Activated T-cell treated with anti-CD3 and anti-CD28 coated beads for 24 hours (primary cell): ENCODE measurements at places on chromosomes 2 and 18.

- no peak for DNase-seq
These were observed 119.6 kb downstream of the QPCT start for GRCh38 chr2:37464067-37464466.

GRCh38 chr18:39350945-39351344, 1785.3 kb upstream of the CELF4 start:
- DNase-seq = no peak

- no peak for DNase-seq
These were observed 1235.4 kb downstream of the LRP1B start for GRCh38 chr2:140895378-140895777.

GRCh38 chr18:8116341-8117005, 492.8 kb upstream of the RAB12 start:
- DNase-seq = no peak

DNA sequence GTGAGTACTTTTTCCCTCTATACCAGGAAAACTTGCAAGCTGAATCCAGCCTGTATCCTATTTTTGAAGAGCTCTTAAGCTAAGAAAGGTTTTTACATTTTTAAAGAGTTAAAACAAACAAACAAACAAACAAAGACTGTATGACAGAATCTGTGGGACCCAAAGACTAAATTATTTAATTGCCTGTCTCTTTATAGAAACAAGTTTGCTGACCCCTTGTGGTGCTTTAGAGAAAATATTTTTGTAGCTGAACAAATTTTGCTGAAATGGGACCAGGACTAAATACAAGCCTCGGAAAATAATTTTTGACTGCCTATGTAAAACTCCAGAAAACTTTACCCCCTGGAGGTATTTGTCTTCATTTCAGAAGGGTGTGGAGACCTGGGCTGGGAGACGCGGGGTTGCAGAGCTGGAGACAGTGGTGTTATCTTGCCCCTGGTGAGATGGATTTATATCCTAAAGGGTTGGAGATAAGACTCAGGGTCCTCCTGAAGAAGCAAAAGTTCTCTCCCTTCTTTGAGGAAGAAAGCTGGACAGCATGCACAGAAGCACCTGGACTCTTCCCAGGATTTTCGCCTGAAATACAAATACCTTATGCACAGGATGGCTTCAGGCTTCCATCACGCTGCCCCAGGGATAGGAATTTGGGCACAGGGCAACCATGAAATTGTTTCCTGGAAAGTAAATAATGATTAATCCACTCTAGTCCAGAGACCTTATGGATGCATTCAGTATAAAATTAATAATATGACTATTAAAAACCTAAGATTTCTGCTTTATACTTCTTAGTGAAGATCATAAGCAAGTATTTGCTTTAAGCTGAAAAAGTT, 54.3 kb downstream of the TMX3 start:
- DNase-seq = no peak

GRCh38 chr2:33489835-33490431, 13.5 kb downstream of the RASGRP3 start:
- no peak for DNase-seq

DNA sequence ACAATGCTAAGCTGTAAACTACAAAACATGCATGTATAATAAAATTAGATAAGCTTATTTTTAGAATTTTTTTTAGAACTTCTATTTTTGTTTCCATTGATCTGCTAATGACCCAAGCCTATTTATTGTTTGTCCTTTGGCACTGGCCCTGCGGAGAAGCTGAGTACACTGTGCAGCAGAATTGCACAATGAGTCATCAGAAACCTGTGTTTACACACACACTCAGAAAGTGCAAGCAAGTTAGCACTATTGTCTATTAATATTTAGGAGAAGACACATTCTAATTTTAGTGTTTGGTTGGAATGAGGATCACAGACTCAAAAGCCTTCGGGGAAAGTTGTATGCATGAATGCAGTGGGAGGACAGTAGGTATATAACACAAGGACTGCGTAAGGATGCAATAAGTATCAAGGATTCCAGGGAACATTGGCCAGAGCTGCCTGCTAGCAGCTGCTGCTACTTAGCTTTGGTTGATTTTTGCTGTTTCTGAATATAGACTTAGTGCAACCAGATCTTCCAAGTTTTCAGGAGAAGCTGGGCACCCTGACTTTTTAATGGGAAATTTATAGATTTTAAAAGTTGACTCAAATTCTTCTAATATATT, 128.2 kb downstream of the KCNH7 start:
- DNase-seq = no peak

DNA sequence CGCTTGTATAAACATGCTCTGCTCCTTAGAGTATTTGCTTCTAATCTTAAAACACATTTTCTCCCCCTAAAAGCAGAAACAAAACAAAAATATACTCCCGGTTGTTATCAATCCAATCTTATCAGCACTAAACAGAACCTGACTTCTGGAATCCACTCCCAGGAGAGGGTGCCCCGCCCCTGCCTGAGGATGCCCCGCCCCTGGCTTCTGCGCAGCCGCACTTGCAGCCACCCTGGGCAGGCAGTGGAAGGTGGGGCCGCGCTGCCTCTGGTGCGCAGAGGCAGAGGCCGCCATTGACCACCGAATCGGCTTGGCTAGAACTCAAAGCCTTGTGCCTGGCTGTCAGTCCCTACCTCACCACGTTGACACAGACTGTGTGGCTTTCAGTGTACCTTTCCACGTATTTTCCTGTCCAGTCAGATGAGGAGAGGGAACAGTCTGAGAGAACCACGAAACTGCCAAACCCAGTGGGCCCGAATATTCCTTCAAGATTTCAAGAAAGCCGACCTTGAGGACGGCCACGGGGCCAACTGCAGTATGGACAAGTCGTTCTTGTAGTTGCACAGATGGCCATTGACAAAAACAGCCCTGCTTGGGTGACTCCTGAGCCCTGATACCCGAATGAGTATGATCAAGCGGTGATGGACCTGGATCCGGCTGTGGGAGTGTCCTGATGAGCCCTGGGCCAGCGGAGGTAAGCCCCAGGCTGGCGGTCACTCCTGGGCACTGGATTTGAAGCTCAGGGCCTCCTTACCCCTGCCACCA, 46.2 kb upstream of the ARHGAP28 start:
- no peak for DNase-seq

DNA sequence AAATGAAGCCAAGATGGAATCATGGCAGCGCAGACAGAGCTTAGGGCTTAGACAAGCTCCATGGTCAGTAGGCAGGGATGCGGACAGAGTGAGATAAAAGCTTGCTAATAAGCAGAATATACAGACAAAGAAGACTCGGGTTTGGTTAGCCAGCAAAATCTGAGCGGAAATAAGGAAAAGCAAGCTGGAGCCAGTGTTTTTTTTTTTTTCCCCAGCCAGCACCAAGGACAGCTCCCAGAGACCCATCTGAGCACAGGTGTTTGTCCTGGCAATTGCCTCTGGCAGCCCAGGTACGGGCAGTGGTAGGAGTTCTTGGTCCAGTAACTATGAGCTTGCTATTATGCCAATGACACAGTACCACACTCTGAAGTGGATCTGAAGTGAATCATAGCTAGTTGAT, 187.6 kb downstream of the ADCYAP1 start:
- no peak for DNase-seq

DNA sequence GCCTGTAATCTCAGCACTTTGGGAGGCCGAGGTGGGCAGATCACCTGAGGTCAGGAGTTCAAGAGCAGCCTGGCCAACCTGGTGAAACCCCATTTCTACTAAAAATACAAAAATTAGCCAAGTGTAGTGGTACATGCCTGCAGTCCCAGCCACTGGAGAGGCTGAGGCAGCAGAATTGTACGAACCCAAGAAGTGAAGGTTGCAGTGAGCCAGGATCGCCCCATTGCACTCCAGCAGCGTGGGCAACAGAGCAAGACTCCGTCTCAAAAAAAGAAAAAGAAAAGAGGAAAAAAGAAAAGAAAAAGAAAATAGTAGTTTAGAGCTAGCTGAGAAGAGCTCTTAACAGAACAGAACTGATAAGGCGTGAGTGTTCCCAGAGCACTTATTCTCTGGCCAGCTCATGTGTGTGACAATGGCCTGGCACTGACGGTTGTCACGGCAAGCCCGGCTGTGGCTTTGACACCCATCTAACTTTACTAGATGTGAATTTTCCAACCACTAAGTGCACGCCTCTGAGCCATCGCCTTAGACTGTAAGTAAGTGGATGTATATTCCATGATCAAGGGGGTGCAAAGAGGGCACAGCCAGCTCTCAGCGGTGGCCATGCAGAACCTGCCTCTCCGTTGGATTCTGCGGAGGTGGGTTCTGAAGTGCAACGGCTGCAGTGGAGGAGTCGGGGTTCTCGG, 80.0 kb downstream of the ZNF516 start:
- DNase-seq = no peak

GRCh38 chr2:127659408-127660290, 13.7 kb downstream of the GPR17 start:
- no peak for DNase-seq

GRCh38 chr18:25832001-25832604, 258.3 kb downstream of the SS18 start:
- no peak for DNase-seq

DNA sequence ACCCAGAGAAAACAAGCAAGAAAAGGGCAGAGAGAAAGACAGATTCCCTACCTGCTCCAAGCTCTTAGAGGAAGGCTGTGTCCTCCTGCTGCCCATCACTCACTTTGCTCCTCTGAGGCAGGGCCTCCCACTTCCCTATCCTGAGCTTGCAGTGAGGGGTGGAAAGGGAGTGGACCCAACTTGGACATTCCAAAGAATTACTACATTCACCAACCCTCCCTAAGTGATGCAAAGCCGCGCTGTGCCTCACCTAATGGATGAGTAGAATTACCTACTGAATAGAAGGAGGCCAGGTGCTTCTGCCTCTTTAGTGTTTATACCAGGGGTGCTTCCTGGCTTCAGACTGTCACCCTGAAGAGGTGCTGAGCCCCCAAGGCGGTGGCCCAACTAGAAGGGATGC, 5.6 kb upstream of the OSR1 start:
- DNase-seq = no peak

DNA sequence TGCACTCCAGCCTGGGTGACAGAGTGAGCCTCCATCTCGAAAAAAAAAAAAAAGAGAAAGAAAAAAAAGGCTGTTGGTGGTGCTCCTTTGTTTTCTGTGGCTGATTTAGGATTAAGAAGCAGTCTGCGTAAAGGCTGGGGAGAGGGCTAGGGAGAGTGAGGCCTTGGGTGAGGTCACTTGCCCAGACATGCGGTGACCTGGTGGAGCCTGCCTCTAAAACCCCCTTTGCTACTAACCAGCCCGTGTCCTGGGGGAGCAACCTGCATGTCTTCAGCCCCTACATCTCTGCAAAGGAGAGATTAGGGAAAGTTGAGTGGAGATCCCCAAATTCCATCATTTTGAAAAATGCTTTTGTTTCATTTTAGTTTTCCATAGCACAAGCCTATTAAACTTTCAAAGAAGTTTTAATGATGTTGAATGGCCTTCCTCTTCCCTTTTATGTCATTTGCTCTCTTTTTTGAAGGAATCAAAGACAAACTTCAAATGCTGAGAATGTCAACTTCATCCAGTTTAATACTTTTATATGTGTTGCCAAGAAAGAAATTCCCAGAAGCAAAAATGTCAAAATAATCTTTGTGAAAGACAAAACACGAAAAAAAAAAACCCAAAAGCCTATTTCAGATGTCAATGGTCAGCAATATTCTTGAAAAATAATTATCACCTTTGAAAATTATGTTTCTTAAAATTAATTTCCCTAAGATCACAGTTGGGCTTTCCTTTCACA, 38.9 kb upstream of the RALBP1 start:
- no peak for DNase-seq

- no peak for DNase-seq
These were observed 42.8 kb downstream of the METTL8 start for GRCh38 chr2:171390941-171391516.

- DNase-seq = no peak
These were observed 584.4 kb downstream of the NR4A2 start for GRCh38 chr2:155748131-155748530.
